CD4-positive, alpha-beta T cell treated with Interleukin-2 at 100 ng/mL for 4 hours (primary cell): ENCODE measurements at places on chromosomes 11 and 22.

DNA sequence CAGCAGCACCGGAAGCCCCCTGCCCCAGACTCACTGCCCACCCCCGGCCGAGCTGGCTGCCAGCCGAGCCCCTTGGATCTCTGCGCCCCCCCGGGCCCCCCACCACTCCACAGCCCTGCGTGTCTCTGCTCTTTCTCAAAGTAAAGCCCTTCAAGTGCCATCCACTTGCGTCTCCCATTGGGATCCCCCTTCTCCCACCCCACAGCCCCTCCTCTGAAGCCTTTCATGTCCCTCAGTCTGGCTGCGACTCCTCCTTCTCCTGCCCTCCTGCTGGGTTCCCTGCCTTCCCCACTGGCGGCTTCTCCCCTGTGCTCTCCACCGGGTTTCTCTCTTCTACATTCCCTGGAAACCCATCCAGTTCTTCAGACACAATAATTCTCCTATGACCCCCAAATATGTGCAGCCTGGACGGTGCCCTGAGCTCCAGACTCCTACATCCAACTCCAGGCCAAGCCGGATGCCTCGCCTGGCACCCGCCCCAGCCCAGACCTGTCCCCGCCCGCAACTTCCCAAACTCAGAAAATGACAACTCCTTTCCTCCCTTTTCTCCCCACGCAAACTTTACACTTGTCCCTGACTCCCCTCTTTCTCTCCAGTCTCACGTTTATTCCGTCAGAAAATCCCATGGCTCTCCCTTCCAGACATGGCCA is 108.9 kb downstream of the WNT7B start:
- DNase-seq, result no peak

- DNase-seq, result no peak
These were observed 8.9 kb downstream of the OLFML1 start for GRCh38 chr11:7494086-7494745.

- DNase-seq, result no peak
These were observed 19.7 kb upstream of the GLYATL1 start for GRCh38 chr11:58919561-58919960.

DNA sequence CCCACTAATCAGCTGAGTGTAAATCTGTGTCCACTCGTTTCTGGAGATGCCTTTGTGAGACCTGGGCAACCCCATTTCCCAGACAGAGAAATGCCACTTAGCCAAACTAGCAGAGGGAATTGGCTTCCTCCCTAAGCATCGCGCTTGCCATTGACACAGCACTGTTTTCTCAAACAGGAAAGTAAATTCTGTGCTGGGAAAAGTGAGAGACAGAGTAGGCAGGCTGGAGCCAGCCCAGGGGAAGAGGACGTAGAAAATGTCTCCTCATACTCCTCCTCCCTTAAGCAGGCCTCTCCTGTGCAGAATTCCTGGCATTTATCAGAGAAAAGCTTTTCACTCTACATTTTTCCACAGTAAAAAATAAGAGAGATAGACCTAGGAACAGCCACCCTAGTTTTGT is 99.1 kb upstream of the AMOTL1 start:
- no peak for DNase-seq

DNA sequence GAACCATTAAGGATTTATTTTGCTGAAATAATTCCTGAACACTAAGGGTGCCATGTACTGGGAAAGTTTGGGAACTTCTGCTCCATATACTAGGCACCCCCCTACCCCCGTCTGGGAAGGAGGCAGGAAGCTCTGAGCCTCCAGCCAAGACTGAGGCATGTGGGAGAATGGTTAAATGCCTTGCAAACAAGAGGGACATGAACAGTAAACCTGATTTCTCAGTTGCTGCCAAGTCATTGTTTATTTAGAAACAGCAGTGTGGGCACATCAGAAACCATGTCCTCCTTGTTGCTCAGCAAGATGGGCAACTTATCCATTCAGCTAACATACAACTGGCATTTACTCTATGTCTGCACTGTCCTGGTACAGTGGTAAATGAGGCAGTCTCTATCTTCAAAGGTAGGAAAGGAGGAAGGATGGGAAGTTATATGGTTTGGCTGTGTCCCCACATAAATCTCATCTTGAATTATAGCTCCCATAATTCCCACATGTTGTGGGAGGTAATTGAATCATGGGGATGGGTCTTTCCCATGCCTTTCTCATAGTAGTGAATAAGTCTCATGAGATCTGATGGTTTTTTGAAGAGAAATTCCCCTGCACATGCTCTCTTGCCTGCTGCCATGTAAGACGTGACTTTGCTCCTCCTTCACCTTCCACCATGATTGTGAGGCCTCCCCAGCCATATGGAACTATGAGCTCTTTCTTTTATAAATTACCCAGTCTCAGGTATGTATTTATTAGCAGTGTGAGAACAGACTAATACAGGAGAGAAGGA is 459.1 kb downstream of the MIAT start:
- no peak for DNase-seq
